ENCODE measurements at places on chromosomes 16 and 17. TPM values are rescaled to one million over a fixed set of nuclear protein-coding genes. Genes with fewer than 3 reads are reported as not detected.

- DNase-seq = no peak
- H3K27ac ChIP-seq = no peak overlapping the region
- H3K27me3 ChIP-seq = no peaks in the 10 kb centered on the region
- H3K36me3 ChIP-seq = no peaks in the 10 kb centered on the region
- no peak overlapping the region for H3K4me3 ChIP-seq
Observed at GRCh38 chr16:58046054-58046881, 20.7 kb downstream of the MMP15 start.

DNA sequence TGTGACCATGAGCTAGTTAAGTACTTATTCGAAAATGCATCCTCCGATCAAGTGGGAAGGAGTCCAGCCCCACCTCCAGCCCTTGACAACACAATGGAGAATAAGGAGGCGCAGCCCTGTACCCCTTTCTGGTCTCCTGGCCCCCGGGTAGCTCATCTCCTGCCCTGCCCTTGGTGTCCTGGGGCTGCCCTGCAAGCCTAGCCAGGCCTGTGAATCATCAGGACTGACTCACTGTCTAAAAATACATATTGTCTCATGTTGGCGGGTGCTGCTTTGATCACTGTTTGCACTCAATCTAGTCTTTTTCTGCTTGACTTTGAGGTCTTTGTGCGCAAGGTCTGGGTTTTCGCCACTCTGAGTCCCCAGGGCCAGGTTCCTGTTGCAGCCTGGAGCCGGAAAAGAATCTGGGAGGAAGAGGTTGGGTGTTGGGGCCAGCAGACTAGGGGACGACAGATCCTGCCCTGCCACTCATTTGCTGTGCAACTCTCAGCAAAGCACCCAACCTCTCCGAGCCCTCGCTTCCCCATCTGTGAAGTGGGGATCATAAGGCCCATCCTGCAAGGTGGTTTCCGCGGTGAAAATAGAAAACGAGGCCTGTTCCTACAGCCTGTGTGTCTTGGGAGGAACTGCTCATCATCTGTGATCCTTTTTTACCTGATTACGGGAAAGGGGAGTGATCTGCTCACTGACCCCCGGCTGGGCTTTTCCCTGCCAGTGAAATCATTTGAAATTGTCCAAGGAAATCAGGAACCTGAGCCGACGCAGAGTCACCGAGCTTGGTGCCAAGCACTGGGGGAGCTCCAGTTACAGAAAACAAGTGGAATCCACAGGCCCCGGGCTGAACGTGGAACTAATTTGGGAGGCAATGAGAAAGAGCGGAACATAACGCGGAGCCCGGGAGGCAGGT, 230.4 kb downstream of the PARN start:
- DNase-seq = no peak
- H3K36me3 ChIP-seq = no peaks in the 10 kb centered on the region
- H3K4me1 ChIP-seq = peaks cover 14% of the 10 kb centered on the region
- H3K27me3 ChIP-seq = no peaks in the 10 kb centered on the region

DNA sequence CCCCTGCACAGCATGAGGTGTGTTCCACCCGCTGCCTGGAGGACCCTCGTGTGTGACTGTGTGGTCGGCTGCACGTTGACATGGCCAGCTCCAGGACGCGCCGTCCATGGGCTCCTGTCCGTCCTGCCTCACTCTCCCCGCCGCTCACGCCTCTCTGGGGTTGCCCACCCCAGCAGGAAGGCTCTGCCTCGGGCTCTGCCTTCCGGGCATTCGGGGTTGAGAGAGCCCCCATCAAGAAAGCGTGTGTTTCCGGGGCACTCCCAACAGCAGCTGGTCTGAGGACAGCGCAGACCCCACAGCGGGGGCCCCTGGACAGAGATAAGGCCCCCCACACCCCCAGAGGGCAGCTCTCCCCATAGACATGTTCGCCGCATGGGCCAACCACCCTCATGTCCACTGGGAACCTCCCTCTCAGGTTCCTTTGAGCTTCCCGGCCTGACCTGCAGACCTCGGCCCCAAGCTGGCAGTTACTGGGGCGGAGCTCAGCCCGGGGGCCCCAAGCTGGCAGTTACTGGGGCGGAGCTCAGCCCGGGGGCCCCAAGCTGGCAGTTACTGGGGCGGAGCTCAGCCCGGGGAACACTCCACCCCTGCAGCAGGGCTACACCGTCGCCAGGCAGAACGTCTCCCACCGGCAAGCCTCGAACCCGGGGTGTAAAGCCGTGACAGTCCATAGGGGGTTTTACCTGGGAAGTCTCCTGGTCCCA, 8.4 kb upstream of the PIEZO1 start:
- no peaks in the 10 kb centered on the region for H3K4me1 ChIP-seq
- H3K27me3 ChIP-seq = peaks cover 2% of the 10 kb centered on the region
- H3K27ac ChIP-seq = no peak overlapping the region
- no peak overlapping the region for H3K4me3 ChIP-seq

DNA sequence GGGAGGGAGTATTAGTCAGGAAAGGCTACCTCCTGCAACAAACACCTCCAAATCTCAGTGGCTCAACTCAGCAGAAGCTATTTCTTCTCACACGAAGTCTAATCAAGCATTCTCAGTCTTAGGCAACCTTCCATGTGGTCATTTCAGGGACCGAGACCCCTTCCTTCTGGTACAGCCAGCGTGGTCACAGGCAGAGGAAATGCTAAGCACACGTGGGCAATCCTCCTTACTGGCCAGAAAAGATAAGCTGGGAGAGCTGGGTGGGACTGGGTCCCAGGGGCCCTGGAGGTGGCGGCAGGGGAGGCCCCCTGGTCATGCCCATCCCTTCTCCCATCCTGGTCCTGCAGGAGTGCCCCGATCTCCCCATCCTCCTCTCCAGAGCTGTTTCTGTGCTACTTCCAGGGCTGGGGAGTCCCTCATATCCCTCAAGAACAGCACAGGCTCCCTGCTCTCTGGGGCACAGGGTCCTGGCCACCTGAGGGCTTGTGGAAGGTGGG, 5.7 kb upstream of the CX3CL1 start:
- no peak for DNase-seq
- H3K27ac ChIP-seq = no peak overlapping the region
- H3K4me3 ChIP-seq = no peak overlapping the region

DNA sequence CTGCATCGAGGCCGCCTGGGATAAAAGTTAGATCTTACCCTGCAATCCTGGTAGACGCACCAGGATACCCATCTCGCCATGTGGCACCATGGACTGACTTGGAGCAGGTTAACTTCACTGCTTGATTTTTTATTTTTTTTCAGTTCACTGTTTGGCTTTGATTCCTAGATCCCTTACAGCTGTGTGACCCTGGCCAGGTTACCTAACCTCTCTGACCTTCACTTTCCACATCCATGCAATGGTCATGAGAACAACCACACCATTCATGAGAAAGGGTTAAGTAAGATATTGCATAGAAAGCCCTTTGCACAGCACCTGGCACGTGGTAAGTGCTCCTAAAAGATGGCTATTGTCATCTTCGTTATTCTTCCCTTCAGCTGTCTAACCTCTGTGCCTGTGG, 230.5 kb downstream of the SOX9 start:
- H3K27me3 ChIP-seq = peaks cover 5% of the 10 kb centered on the region
- H3K27ac ChIP-seq = no peak overlapping the region
- H3K36me3 ChIP-seq = no peaks in the 10 kb centered on the region
- peaks cover 39% of the 10 kb centered on the region for H3K4me1 ChIP-seq
- DNase-seq = no peak

DNA sequence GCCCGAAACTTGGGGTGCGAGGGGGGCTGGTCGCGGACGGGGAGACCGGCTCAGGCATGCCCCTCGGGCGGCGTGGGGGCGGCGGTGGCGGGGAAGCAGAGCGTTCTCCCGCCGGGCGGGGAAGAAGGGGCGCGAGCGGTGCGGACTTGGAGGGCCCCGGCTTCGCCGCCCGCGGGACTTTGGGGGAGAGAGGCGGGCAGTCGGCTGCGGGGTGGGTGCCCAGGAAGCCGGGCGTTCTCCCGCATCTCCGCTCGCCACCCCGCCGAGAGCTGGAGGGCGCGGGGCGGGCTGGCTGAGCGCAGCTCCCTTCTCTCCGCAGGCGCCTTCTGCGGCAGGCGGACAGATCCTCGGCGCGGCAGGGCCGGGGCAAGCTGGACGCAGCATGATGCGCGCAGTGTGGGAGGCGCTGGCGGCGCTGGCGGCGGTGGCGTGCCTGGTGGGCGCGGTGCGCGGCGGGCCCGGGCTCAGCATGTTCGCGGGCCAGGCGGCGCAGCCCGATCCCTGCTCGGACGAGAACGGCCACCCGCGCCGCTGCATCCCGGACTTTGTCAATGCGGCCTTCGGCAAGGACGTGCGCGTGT, 772 bp downstream of the NTN1 start:
- H3K27ac ChIP-seq = no peak overlapping the region
- H3K4me1 ChIP-seq = peaks cover 19% of the 10 kb centered on the region

- DNase-seq = no peak
- no peak overlapping the region for H3K4me3 ChIP-seq
- no peaks in the 10 kb centered on the region for H3K36me3 ChIP-seq
- no peaks in the 10 kb centered on the region for H3K4me1 ChIP-seq
- H3K27me3 ChIP-seq = no peaks in the 10 kb centered on the region
Observed at GRCh38 chr17:22233382-22233781, 541.1 kb downstream of the KCNJ18 start.

DNA sequence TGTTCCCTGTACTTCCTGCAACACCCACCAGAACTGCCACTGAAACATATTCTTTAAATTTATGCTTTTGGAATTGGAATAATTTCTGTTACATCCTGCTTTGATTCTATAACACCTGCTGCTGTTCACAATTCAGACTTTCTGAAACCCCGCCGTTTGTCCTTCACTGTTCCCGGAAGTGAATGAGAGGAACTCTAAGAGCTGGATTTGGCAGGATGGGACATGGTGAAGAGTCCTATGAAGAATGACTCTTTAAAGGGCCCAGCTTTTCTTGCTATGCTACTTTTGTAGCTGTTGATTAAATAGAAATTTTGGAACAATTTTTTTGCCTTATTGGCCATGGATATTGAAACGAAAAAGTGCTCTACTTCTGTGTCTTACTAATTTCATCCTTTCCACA, 8.9 kb downstream of the AP2B1 start:
- no peaks in the 10 kb centered on the region for H3K27me3 ChIP-seq
- no peaks in the 10 kb centered on the region for H3K4me1 ChIP-seq
- peaks cover 25% of the 10 kb centered on the region for H3K36me3 ChIP-seq
- no peak overlapping the region for H3K27ac ChIP-seq
- no peak overlapping the region for H3K4me3 ChIP-seq

GRCh38 chr17:64110379-64111152, 19.4 kb downstream of the ERN1 start:
- peaks cover 8% of the 10 kb centered on the region for H3K4me1 ChIP-seq
- H3K4me3 ChIP-seq = no peak overlapping the region
- DNase-seq = no peak
- no peaks in the 10 kb centered on the region for H3K36me3 ChIP-seq
- H3K27me3 ChIP-seq = no peaks in the 10 kb centered on the region

The RAB40C gene
- total RNA-seq = 21.4 TPM

The C16orf86 gene
- total RNA-seq = 2.8 TPM
